CD4-positive, alpha-beta T cell (primary cell): ENCODE measurements at places on chromosomes 12 and 14.

- no peak overlapping the region for H3K27ac ChIP-seq
- H3K4me1 ChIP-seq: no peaks in the 10 kb centered on the region
- H3K27me3 ChIP-seq: no peaks in the 10 kb centered on the region
- no peak for DNase-seq
Observed at GRCh38 chr12:120744922-120745493, 19.4 kb downstream of the ACADS start.

DNA sequence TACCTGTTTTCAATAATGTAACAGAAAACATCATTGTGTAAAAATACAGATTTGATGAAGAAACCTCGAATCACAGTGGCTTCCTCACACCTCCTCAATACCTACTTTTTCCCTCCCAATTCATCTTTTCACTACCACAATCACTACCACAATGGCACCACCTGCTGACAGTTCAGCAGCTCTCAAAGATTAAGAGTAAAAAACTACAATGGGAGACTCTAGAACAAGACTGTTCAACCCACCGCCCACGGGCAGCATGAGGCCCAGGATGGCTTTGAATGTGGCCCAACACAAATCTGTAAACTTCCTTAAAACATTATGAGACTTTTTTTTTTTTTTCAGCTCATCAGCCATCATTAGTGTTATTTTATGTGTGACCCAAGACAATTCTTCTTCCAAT, 15.2 kb downstream of the MED6 start:
- no peak overlapping the region for H3K27ac ChIP-seq
- H3K4me1 ChIP-seq: no peaks in the 10 kb centered on the region
- DNase-seq: no peak
- no peaks in the 10 kb centered on the region for H3K27me3 ChIP-seq
- no peak overlapping the region for H3K4me3 ChIP-seq

DNA sequence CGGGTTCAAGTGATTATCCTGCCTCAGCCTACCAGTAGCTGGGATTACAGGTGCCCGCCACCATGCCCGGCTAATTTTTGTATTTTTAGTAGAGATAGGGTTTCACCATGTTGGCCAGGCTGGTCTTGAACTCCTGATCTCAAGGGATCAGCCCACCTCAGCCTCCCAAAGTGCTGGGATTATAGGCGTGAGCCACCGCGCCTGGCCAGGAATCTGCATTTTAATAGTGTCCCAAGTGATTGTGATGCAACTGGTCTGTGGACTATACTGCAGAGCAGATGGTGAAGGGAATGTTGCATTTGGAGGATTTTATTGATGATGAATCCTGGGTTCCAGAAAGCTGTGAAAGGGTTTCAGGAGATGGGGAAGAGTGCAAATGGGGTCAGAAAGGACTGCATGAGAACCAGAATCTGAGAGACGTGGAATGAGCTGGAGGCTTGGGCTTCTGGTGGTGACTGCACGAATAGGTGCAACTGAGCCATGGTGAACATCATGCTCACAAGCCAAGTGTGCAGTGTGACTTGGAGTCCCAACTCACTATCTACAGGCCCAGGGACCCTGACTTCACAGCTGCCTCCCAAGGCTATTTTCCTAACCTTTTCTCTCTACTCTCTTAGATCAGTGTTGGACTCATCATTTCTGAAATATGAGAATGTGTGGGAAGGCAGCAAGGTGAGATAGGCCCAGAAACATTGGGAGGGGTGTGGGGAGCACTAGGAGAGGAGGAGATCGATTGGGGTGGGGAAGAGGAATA, 4.5 kb downstream of the RPS26 start:
- H3K27me3 ChIP-seq: no peaks in the 10 kb centered on the region
- H3K4me1 ChIP-seq: peaks cover 27% of the 10 kb centered on the region
- no peak overlapping the region for H3K27ac ChIP-seq
- H3K36me3 ChIP-seq: peaks cover 33% of the 10 kb centered on the region
- H3K4me3 ChIP-seq: no peak overlapping the region

GRCh38 chr12:22925623-22926022, 300.7 kb downstream of the ETNK1 start:
- no peaks in the 10 kb centered on the region for H3K27me3 ChIP-seq
- DNase-seq: no peak
- H3K36me3 ChIP-seq: no peaks in the 10 kb centered on the region
- H3K27ac ChIP-seq: no peak overlapping the region

- H3K36me3 ChIP-seq: no peaks in the 10 kb centered on the region
- H3K4me3 ChIP-seq: no peak overlapping the region
- H3K4me1 ChIP-seq: no peaks in the 10 kb centered on the region
Observed at GRCh38 chr14:41144370-41144769, 462.3 kb upstream of the LRFN5 start.

- no peaks in the 10 kb centered on the region for H3K36me3 ChIP-seq
- H3K4me3 ChIP-seq: no peak overlapping the region
- H3K27me3 ChIP-seq: no peaks in the 10 kb centered on the region
- H3K4me1 ChIP-seq: no peaks in the 10 kb centered on the region
- no peak overlapping the region for H3K27ac ChIP-seq
Observed at GRCh38 chr14:72350215-72350614, 418.0 kb downstream of the RGS6 start.

DNA sequence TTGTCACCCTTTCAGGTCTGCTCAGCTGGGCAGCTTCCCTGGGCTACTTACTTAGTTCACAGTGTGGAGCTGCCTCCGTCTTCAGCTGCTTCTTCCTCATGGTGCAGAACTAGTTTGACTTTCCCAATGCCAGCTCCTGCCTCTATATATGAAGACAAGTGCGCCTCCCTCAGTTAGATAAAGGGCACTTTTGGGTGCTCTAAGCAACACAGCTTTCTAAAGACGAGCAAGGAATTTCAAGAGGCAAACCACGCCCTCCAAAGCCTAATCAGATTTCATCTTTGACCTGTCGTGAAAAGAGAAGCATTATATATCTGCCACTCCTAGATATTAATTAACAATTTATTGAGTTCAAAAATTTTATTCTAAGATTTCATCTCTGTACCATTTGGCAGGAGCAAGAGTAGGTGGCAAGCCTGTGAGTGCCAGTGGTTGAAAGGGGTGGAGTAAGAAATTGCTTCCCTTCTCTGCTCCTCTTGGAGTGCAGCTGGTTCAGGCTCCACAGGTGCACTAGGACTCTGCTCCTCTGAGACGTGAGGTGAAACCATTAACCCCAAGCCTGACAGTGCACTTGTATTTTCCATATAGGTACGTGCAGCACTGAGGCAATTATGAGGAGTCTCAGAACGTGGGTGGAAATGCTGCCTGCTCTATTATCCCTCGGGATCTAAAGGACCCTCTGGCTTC, 2.1 kb upstream of the SLC11A2 start:
- DNase-seq: peak; percentile 3
- H3K4me3 ChIP-seq: no peak overlapping the region
- no peaks in the 10 kb centered on the region for H3K27me3 ChIP-seq
- peaks cover 41% of the 10 kb centered on the region for H3K4me1 ChIP-seq
- no peaks in the 10 kb centered on the region for H3K36me3 ChIP-seq
- H3K27ac ChIP-seq: no peak overlapping the region

DNA sequence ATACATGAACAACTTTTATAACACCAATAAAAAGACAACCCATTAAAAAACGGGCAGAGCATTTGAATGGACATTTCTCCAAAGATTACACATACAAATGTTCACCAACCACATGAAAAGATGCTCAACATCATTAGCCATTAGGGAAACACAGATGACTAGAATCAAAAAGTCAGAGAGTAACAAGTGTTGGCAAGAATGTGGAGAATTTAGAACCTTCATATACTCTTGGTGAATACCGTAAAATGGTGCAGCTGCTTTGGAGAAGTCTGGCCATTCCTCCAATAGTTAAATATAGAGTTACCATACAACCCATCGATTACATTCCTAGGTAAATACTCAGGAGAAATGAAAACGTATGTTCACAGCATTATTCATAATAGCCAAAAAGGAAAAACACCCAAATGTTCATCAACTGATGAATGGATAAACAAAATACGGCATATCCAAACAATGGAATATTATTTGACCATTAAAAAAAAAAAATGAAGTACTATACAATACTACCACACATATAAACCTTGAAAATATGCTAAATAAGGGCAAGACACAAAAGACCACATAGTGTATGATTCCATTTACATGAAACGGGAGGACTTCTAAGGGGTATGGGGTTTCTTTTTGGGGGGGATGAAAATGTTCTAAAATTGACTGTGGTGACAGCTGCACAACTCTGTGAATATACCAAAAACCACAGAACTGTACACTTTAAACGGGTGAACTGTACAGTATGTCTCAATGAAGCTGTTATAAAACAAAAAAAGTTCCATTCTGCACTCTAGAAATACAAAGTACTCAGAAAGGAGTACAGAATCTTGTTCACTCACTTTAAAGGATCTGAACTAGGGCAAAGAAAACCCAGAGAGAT, 3.2 kb downstream of the CORO1C start:
- H3K27me3 ChIP-seq: no peaks in the 10 kb centered on the region
- peaks cover 27% of the 10 kb centered on the region for H3K4me1 ChIP-seq
- H3K36me3 ChIP-seq: no peaks in the 10 kb centered on the region
- no peak overlapping the region for H3K4me3 ChIP-seq

DNA sequence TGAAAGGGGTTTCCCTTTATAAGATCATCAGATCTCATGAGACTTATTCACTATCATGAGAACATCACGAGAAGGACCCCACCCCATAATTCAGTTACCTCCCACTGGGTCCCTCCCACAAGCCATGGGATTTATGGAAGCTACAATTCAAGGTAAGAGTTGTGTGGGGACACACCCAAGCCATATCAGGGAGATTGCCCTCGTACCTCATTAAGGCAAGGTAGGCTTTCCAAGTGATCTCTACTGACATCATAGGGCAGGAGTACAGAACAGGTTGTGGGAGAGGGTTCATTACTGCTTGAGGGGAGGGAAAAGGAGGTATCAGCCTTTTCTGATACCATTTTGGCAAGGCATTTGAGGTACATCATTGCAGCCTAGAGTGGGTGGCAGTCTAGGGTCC, 524.6 kb downstream of the PRKD1 start:
- H3K4me3 ChIP-seq: no peak overlapping the region
- H3K4me1 ChIP-seq: no peaks in the 10 kb centered on the region
- DNase-seq: no peak
- no peaks in the 10 kb centered on the region for H3K36me3 ChIP-seq
- no peak overlapping the region for H3K27ac ChIP-seq
- no peaks in the 10 kb centered on the region for H3K27me3 ChIP-seq

DNA sequence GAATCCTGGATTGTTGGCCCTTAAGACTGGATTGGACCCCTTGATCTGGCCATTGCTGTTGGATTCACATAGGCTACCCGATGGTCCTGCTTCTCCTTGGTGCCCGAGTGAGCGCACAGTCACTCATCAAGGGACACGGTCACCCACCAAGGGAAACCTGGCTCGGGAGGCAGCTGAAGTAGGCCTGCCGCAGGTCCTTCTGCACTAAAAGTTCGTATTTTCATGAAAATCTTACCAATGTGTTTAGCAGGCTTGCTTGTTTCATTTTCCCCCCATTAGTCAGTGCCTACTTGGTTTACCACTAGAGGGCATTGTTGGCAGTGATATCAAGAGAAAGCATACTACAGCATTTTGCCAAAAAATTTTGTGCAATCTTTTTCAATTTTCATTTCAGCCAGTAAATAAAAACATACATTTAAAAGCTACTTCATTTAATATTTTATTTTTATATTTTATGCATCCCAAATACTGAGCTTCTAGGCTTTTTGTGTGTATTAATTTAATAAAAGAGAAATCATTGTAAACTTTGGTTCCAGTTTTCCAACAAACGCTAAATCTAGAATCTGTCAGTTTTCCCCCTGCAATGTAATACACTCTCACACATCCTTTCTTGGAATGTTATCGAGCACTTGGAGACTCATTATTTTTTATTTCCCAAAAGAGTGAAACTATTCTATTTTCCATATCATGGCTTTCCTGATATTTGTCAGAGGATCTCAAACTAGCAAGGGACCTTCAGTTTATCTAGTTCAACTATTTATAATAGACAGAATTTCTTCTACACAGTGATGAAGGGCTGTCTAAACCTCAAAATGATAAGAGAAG, 116.7 kb downstream of the LMNTD1 start:
- peaks cover 4% of the 10 kb centered on the region for H3K4me1 ChIP-seq
- no peak overlapping the region for H3K27ac ChIP-seq
- no peak overlapping the region for H3K4me3 ChIP-seq
- no peaks in the 10 kb centered on the region for H3K36me3 ChIP-seq
- H3K27me3 ChIP-seq: no peaks in the 10 kb centered on the region
- DNase-seq: no peak

GRCh38 chr12:65276916-65277530, 1.5 kb upstream of the MSRB3 start:
- DNase-seq: no peak
- peaks cover 7% of the 10 kb centered on the region for H3K4me1 ChIP-seq
- no peaks in the 10 kb centered on the region for H3K36me3 ChIP-seq

GRCh38 chr14:76472199-76472723, 96.3 kb downstream of the ESRRB start:
- no peak overlapping the region for H3K27ac ChIP-seq
- no peak for DNase-seq
- peaks cover 9% of the 10 kb centered on the region for H3K27me3 ChIP-seq
- no peaks in the 10 kb centered on the region for H3K36me3 ChIP-seq
- no peak overlapping the region for H3K4me3 ChIP-seq

GRCh38 chr12:116358893-116359761, 81.6 kb upstream of the MED13L start:
- H3K27ac ChIP-seq: peak overlapping the region; percentile 37
- H3K36me3 ChIP-seq: no peaks in the 10 kb centered on the region
- H3K4me1 ChIP-seq: peaks cover 30% of the 10 kb centered on the region
- H3K27me3 ChIP-seq: no peaks in the 10 kb centered on the region

- H3K27ac ChIP-seq: peak overlapping the region; percentile 87
- peaks cover 12% of the 10 kb centered on the region for H3K4me1 ChIP-seq
- H3K36me3 ChIP-seq: no peaks in the 10 kb centered on the region
Observed at GRCh38 chr12:96401076-96401871, 1.0 kb upstream of the CDK17 start.

DNA sequence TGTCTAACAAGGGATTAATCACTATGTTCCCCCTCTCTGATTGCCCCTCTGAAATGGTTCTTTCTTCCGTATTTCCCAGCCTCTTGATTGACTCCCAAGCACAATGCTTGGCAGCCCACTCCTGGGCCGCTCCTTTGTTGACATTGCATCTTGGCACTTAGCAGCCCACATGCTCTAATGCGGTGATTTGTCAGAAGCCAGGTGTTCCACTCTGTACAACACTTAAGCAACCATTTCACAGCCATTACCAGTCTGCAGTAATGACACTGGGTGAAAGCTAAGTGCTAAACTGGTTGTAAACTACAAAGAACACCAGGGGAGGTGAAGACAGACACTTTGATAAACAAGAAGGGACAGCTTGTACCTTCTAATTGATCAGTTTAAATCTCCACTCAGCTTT, 353.5 kb downstream of the TMEM132D start:
- H3K36me3 ChIP-seq: no peaks in the 10 kb centered on the region
- no peak for DNase-seq
- no peaks in the 10 kb centered on the region for H3K27me3 ChIP-seq
- H3K4me1 ChIP-seq: no peaks in the 10 kb centered on the region

DNA sequence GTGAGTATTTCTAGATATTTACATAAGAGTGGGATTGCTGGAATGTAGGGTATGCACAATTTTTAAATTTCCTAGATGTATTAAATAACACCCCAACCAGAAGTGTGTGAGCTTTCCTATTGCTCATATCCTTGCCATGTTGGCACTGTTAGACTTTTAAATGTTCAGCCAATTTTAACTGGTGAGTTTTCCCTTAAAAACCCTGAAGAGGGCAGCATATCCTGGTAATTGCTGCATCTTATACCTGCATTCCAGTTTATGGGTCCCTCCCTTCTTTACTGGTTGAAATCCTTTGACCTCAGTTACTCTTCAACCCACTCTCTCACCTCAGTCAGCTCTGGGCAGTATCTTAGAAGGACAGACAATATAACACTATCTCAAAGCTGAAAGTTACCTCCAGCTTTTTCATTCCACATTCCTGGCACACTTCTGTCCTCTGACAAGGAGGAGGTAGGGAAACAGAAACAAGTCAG, 270.6 kb downstream of the PAWR start:
- DNase-seq: no peak
- H3K4me3 ChIP-seq: no peak overlapping the region
- no peaks in the 10 kb centered on the region for H3K27me3 ChIP-seq
- no peak overlapping the region for H3K27ac ChIP-seq
- no peaks in the 10 kb centered on the region for H3K4me1 ChIP-seq
- no peaks in the 10 kb centered on the region for H3K36me3 ChIP-seq
